Stimulated activated memory B cell treated with anti-CD40 and anti-IgM and Interleukin-4, amounts not matched to agents 10 μg/mL and 1 μg/mL and 100 μg/mL, for 72 hours (primary cell): ENCODE measurements at places on chromosomes 3 and 15.

GRCh38 chr3:38649500-38650247 lies at the start of gene SCN5A:
Gene SCN5A (minus strand): TSS chr3:38649687. CDS start chr3:38633307, 16,380 bp downstream.
- peak; percentile 73 for ATAC-seq

DNA sequence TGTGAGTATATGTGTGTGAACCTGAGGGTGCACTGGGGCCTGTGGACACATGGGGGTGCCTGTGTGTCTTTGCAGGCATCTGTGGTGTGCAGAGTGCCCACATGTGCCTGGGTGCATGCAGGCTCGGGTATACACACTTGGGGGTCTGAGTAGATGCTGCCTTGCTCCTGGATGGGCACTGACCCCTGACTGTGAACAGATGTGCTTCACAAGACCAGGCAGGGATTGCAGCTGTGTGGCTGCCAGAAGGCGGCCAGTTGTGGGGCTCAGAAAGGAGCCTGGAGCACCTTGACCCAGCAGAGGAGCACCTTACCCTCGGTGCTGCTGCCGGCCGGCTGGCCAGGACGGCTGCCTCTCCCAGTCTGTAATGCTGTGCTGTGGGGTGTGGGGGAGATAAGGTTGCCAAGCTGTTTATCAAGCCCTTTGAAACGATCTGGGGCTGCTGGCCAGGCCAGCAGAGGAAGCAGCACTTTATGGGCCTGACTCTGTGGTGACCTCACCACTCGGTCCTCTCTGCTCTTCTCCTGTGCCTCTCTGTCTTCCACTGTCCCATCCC lies 55.5 kb upstream of the MRPS22 start:
- no peak for ATAC-seq

GRCh38 chr3:138668107-138668506 lies 59.5 kb downstream of the FAIM start:
- no peak for ATAC-seq

GRCh38 chr15:39960411-39960810 lies 26.5 kb downstream of the EIF2AK4 start:
- ATAC-seq: no peak

- ATAC-seq: no peak
Measured at GRCh38 chr3:140351466-140351865, 326.4 kb upstream of the TRIM42 start.

DNA sequence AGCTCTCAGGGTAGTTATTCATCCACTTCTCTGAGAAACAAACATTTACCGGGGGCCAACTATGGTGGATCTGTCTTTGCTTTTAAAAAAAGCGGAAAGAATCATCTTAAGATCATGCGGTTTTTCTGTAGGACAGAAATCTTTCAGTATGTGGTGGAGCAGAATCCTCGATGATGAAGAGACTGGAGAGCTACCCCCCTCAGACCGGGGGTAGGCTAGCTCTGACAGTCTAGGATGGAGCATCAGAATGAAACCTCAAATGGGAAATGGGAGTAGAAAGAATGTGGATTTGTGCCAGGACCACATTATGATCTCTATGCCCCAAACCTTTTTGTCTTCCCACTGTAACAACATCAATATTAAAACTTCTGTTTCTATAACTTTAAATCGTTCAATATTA lies 30.3 kb downstream of the TPRG1 start:
- no peak for ATAC-seq

DNA sequence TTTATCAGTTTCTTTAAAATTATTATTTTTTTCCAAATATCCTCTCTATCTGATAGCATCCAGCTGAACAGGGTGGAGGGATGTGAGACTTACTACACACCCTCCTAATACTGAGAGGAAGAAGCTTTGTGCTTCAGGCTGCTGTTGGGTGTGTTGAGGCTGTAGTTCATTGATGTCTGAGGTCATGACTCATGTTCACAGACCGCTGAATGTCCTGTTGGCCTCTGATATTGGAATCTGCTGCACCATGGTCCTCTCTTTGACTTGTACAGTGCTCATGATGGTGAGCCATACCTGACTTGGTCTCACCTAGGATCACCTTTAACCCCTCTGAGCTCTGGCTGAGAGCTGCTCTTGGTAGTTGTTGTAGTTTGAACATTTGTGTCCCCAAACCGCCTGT lies 302.9 kb downstream of the SATB1 start:
- ATAC-seq: no peak

DNA sequence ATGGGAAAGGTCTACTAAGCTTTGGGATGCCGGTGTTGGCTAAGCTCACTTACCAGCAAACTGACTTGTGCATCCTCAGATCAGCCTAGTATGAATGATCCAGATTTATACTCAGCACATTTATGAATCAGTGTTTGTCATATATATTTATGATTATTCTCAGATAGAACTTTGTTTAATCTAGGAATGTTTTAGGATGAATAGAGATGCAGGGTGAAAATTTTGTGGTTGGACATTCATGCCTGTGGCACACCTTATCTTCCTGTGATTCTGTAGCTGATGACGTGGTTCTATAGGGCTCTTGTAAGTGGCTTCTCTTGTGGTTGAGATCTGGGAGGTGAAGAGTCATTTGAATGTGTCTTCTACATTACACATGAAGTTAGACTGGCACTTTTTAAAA lies 11.4 kb downstream of the CDIN1 start:
- no peak for ATAC-seq

DNA sequence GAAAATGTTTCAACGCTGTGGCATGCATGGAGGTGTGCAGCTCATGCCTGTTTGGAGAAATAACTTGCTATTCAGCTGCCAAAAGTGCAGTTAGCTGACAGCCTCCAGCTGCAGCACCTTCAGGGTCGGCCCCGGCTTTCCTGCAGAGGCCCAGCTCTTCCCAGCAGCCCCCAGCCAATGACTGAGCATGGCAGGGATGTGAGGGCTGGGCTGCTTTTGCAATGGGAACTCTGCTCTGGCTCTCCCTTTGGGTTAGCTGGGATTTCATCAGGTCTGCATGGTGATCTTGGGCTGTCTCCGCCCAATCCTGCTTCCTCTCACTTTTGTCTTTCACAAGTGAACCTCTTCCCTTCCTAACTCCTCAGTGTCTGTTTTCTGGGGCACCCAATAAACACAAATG lies 396.6 kb downstream of the EPHB1 start:
- no peak for ATAC-seq

GRCh38 chr3:53131096-53131495 lies 861 bp upstream of the RFT1 start:
- no peak for ATAC-seq

DNA sequence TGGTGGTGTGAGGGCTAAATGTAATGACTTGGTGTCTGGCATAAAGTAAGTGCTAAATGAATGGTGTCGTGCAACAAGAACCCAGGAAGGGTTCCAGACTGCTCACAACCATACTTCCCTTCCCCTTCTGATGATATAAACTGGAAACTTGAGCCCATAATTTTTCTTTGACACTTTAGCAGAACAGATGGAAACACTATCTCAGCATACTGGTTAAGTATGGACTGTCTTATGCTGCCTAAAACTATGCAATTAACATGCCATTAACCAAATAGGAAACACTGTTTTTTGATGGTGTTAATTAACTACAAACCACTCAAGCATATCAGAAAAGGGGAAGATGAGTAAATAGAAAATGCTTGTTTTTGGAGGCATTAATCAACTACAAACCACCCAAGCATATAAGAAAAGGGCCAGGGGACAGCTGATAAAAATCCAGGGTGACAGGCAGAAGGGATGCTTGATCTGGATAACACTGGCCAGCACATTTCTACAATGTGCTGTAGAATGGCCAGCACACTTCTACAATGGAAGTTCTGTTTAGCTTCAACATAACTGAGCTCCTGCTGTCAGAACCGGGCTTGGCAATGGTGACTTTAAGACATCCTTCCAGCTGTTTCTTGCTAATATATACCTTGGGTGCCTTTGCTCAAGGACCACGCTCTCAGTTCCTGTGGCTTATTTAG lies 85.5 kb upstream of the FAM3D start:
- no peak for ATAC-seq

- ATAC-seq: peak; percentile 80
Measured at GRCh38 chr15:84633311-84634227, 20.5 kb downstream of the WDR73 start.

- ATAC-seq: no peak
Measured at GRCh38 chr3:135513106-135514059, 452.1 kb upstream of the PPP2R3A start.

- ATAC-seq: no peak
Measured at GRCh38 chr15:79160211-79160610, 69.6 kb upstream of the RASGRF1 start.

DNA sequence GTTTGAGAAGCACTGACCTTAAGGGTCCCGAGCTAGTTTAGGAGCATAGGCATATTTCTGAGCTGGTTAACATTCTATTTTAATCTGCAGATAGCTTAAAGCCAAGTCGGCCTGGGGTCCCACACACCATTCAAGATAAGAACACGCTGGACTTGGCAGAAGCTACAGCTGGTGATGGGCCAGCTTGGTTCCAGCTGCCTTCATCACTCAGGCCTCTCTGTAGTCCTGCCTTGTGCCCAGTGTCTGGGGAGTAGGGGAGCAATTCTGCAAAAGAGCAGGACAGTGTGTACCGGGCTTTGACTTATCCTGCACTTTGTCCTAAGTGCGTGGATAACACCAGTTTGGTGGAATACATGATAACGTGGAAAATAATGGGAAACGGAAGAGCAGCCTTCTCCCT lies 164.5 kb downstream of the MEGF11 start:
- no peak for ATAC-seq

DNA sequence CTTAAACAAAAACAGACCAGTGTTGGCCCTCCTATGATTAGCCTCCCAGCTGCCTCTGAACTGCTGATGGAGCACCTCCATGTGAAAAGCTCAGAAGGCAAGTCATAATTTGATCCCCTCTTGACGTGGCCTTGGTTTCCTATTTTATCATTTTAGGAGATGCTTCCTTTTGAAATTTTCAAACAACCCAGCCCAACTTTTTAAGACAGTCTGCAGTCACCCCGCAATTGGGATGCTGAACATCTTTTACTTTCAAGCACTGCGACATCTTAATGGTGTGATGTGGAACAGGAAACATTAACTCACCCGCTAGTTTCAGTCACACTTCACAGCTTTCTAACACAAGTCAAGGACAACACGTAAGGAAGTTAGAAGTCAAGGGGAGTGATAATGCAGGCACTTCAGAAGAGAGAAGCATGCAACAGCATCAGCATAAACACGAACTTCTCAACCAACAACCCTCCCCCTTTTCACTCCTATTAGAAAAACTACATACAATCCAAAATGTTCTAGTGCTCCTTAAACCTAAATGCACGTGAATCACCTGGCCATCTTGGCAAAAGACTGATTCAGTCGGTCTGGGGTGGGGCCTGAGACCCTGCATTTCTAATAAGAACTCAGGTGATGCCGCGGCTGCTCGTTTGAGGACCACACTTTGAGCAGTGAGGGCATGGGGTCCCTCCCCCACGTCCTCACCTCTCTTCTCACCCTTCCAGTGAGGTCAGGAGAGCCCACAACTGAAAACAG lies 161.5 kb downstream of the FOXP1 start:
- ATAC-seq: peak; percentile 95
